ENCODE measurements at places on chromosomes 5 and 9.

- no peak for DNase-seq
These were observed 43.3 kb downstream of the ANKRD33B start for GRCh38 chr5:10607023-10607665.

DNA sequence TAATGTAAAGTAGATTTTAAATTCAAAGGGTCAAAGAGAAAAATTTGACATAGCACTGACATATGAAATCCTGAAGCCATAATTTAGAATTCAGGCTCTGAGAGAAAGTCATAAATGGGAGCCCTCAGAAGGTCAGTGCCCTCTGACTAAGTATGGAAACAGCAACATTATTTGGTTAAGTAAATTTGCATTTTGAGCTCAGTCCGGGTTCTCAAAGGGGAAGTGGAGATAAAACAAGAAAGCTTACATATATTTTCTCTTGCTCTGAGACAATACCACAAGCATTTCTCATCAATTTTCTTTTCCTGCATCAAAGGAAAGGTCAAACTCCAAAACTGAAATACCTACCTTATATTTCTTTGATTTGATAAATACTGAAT lies 348.0 kb downstream of the SEMA5A start:
- DNase-seq, result no peak

DNA sequence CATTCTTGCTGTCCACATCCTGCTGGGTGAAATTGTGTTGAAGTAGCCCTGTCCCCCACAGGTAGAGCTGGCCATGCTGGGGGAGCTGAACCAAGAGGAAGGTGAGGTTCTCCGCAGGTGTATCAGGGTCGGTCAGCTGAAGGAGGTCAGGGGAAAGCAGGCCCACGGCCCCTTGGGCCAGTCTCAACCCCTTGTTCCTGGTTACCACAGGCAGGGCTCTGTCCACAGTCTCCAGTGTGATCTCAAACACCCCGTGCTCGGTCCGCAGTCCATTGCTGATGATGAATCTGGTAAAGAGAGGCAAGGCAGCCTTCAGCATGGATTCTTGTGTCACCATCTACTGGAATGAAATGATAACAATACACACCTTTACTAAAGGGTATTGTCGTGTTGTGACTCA lies 53.4 kb upstream of the CER1 start:
- DNase-seq, result no peak

DNA sequence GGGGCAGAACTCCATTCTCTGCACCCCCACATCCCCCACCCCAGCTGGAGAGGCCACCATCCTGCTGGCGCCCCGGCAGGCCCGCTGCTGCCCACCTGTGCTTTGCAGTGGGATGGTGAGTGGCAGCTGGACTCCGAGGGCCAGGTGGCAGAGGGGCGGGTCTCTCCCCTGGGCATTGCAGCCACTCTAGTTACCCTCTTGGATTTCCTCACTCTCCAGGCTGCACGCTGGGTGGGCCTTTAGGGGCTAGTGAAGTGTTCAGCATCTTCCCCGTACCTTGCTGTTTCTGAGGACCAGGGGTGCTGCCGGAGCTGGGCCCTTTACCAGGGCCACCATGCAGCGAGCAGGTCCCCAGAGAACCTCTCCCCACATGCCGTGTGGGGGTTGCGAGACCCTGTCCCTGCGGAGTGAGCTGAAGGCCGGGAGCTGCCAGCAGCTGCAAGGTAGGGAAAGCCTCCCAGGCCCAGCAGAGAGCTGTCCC lies 88.4 kb upstream of the SH3PXD2B start:
- DNase-seq, result no peak

DNA sequence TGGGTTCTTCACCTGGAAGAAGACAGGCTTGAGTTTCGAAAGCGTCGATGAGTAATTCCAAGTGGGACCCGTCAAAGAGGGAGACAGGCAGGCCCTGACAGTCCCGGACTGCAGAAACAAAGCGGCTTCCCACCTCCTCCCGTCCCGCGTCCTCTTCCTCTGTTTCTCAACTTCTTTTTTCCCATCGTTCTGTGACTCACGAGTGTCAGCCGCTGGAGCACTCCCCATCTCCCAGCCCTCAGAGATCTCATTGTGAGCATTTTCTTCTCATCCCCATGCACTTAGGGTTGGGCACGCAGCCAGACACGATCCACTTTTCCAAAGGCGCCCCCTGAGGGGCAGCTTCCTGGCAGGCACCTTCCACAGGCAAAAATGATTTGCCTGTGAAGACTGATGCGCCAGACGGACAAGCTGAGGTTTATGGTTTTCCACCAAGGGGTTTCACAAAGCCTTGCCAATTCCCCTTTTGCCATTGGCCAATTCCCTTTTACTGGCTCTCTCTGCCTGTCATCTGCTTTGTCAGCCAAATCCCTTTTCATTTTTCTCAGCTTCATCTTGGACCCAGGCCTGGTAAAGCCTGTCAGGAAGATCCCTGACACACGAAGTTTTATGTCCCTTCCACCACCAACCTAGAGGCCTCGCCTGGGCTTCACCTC lies 86.5 kb upstream of the ANKRD55 start:
- DNase-seq, result no peak

DNA sequence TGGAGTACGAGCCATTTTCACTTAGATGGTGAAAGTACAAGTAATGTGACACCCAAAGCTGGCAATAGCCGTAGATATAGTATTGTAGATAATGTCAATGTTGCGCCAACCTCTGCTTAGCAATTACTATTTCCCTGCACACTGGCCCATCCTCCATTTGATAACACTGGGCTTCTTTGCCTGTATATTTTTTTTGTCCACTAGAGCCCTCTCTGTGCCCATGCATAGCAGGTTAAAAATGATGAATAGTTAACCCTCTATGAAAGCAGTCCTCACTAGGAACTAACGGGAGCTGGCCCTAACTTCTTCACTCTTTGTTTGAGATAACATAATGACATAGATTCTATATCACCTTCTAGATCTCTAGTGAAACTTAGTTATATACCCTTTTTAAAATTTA lies 416.8 kb downstream of the TUSC1 start:
- no peak for DNase-seq

- no peak for DNase-seq
These were observed 66.5 kb downstream of the F2RL2 start for GRCh38 chr5:76556511-76557221.

- no peak for DNase-seq
These were observed 88.7 kb upstream of the PHF24 start for GRCh38 chr9:34869390-34869789.

DNA sequence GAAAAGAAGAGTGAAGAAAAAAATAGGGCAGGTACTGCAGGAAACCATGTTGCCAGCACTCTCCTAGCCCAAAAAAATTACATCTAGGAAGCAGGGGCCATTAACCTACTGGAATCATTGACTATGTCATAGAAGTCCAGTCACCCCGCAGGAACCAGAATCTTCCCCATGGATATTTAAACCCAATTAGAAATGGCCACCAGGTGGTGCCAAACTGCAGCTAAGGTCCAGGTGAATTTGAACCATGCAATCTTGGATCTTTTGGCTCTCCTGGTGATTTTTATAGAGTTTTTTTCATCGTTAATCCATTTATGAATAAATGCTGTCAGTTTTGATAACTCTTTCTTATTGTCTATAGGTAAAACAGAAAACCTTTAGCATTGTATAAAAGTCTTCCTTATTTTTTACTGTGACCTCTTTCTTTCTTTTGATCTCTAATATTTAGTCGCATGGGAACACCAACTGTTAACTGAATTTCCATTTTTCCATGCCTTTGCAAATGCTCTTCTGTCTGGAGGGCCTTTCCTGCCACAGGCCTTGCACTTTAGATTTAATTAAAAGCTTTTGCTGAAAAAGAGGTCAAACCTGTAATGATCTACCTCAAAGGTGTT lies 147.5 kb upstream of the FGF10 start:
- DNase-seq, result no peak

DNA sequence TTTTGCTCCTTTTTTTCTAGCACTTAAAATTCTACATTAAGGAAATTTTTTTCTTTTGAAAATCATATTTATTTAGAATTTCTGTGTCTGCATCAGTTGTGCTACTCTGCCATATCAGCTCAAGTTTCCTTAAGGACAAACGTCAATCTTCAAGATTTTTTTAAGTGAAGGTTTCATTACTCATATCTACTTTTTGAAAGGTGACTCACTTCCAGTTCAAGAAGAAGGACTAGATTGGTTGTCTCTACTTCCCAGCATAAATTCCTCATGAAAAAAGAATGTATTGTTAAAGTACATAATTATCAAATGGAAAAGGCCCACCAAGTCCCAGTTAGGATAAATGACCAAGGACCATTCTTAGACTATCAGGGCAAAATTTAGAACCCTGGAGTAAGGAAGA lies 626.5 kb downstream of the DMRTA1 start:
- DNase-seq, result no peak

DNA sequence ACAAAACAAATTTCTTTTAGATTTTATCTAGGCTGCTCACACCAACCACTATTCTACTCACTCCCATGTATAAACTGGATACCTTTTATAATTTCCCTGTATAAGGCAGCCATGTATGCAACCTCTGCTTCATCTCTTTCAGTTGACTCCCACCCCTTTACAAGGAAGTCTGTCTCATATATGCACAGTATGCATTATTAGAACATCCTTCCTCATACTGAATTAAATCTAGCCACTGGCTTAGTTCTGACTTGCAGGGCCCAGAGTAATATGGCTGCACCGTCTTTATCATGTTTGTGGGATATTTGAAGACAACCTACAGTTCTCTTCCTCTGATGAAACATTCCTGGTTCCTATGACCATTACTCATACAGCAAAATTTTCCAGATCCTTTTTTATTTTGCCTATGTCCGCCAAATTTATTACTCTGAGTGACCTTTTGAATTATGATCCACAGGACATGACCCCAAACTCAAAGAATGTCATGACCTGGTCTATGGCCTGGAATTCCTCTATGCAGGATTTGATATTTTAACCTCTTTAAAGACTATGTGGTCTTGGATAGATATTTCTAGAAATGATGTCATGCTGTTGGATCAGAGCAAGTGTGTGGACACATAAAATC lies 76.6 kb upstream of the ITGA1 start:
- DNase-seq, result no peak

GRCh38 chr5:41413074-41413473 lies 97.3 kb downstream of the PLCXD3 start:
- no peak for DNase-seq

GRCh38 chr9:4420351-4420750 lies 69.9 kb upstream of the SLC1A1 start:
- no peak for DNase-seq

DNA sequence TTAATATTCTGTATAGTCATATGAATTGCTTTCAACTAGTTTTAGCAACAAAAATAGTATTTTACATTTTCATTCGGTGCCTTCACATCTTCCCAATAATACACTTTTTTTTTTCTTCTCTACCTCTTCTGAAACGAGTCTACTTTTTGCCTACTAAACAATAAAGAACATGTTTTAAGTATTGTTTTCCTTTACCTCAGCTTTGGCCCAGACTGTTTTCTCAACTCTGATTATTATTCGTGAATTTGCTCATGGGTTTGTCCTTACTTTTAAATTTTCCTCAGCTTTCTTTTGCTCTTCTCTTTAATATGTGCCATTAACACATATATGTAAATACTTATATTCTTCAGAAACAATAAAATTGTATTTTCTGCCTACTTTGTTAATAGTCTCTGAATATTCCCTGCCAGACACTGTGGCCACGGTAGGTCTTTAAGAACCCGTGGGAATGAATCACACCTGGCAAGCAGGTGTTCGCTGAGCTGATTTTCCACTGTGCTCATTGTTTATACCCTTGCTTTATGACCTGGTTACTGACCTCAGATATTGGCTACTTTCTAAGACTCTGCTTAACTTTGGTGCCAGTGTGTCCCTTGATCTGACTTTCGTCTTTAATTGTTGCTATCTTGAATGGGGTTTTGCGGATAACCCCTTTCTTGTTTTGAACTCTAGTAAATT lies 49.1 kb downstream of the FAM170A start:
- DNase-seq, result no peak

DNA sequence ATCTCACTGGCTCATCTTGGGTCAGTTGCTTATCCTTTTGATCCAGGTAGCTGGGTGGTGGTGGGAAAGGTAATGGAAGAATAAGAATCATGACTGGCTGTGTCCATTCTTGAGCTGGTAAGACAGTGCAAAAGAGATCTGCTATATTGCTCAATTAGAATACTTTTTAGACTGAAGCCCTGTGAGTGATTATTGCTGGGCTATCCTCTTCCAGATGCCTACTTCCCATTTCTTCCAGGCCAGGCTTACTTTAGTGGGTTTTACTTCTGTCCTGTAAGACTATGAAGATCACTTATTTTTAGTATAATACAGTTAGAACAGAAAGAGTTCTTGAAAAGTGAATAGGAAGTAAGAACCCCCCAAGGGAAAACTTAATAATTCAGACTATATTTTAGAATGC lies 7.2 kb downstream of the MARCHF6 start:
- no peak for DNase-seq

GRCh38 chr9:12859704-12860251 lies 85.0 kb downstream of the LURAP1L start:
- DNase-seq, result no peak

DNA sequence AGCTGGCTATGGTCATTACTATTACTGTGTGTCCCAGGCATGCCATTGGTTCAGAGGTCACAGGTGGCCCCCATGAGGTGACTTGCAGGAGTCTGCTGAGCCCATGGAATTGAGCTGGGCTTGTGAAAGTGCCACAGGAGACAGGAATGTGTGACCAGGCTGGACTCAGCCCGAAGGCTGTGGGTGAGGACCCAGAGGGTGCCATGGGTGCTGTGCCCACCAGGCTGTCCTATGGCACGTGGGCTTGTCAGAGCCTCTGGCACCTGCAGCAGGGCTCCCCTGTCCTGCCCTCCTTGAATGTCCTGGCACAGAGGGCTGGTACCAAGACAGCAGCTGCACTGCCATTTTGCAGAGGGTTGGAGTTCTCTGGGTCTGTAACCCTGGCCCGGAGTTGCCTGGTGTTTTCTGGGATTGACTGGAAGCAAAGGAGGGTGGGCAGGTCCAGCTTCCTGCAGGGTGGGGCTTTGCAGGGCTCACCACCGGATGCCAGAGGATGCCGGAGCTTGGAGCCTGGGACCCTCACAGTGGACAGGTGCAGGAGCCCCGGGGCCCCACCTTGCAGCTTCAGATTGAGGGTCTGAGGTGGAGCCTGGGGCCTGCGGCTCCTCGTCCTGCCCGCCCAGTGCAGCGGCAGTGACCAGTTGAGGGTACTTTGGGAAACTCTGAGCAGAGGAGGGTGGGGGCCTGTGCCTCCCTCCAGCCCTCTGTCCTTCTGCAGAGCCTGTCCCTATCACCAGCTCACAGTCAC lies 14.2 kb downstream of the COL5A1 start:
- DNase-seq, result no peak
